ENCODE measurements at places on chromosomes 5 and 9.

- no peak for DNase-seq
Measured at GRCh38 chr5:79456890-79457583, 56.9 kb downstream of the HOMER1 start.

DNA sequence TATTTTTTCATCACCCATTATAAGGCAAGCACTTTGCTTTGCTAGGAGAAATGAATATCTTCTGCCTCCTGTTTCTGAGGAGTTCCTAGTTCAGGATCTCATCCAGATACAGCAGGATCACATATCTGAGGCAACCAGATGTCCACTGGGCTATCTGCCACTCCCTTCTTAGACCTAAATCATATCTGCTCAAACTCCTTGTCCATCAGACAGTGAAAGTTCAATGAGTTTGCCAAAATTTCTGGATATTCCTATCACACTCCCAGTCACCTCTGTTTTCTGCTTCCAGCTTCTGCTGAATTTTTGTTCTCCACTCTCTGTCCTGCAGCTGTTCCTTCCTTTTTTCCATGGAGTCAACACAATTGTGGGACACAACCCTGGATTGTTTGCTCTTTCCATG is 54.2 kb upstream of the BASP1 start:
- DNase-seq = no peak

DNA sequence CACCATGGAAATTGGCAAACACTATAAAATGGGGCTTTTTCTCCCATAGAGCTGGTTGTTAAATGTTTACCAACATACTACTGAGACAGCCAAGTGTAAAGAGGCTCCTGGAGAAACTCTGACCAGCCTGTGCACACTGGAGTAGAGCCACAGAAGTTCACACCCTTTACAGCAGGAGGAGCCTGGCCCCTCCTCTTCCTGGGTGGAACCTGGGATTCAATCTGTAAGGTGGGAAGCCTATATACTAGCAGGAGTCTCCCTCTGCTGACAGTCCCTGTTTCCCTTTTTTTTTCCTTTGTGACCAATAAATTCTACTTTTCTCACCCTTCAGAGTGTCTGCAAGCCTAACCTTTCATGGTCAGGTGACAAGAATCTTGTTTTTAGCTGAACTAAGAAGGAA is 10.4 kb upstream of the SLC30A5 start:
- DNase-seq = no peak

- no peak for DNase-seq
Measured at GRCh38 chr5:142063878-142064331, 44.7 kb upstream of the NDFIP1 start.

- no peak for DNase-seq
Measured at GRCh38 chr9:95055334-95055850, 262.1 kb downstream of the FANCC start.

DNA sequence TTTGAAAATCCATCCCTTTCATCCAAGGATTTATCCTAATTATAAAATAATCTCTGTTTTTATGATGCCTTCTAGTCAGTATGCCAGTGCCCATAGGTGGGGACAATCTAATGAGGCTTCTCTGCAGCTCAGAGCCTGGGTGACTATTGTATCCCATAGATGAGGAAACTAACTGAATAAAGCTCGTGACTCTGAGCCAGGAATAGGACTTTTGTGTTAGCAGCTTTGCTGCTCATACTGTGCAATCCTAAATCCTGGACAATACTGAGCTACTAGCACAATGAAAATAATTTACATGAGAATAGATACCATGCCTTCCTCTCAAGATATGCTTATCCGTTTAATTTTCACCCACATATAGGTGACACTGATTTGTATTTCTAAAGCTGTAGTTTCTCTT is 443.0 kb downstream of the PLK2 start:
- no peak for DNase-seq

Data from stimulated activated CD8-positive, alpha-beta memory T cell treated with anti-CD3 and anti-CD28 coated beads, Interleukin-4, amount 100 ng/mL, for 1 hour (primary cell).